ENCODE measurements at places on chromosomes 5 and 9.

- DNase-seq: no peak
Measured at GRCh38 chr5:30849931-30850710, 343.4 kb upstream of the CDH6 start.

- no peak for DNase-seq
Measured at GRCh38 chr9:114919611-114920010, 10.8 kb downstream of the TNFSF8 start.

- no peak for DNase-seq
Measured at GRCh38 chr5:174300118-174300940, 254.8 kb downstream of the NSG2 start.

DNA sequence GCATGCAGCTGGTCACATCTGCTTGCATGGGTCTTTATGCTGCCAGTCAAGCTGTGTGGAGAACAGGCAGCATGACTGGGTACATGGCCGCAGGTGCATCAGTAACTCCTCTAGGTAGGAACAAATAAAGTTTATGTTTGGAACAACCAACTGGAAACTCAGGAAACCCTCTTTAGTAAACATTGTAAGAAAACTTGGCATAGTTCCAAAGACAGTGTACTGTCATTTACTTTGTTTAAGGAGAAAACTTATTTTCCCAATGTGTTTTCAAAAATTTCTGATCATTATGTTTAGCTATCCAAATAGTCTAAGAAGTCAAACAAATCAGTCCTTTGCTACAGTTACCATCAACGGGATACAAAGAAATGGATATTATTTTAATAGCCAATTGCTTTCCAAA lies 386.0 kb downstream of the CHSY3 start:
- no peak for DNase-seq

GRCh38 chr5:143652108-143652700 lies 159.8 kb upstream of the HMHB1 start:
- no peak for DNase-seq

Data from hematopoietic multipotent progenitor cell treated with erythropoietin and hydrocortisone succinate and interleukin-3 and kit ligand, for 15 days (in vitro differentiated cells).